Tibial nerve (tissue), 4 donors: ENCODE measurements at places on chromosomes 7 and 10. TPM values are rescaled to one million over a fixed set of nuclear protein-coding genes. Genes with fewer than 3 reads are reported as not detected.

- no peak for DNase-seq
These were observed 452 bp downstream of the SAMD9 start for GRCh38 chr7:93117327-93117726.

HOXA6 gene
- 14.0 TPM for total RNA-seq

- DNase-seq: no peak
These were observed 22.1 kb downstream of the HSPA12A start for GRCh38 chr10:116720241-116720643.

DNA sequence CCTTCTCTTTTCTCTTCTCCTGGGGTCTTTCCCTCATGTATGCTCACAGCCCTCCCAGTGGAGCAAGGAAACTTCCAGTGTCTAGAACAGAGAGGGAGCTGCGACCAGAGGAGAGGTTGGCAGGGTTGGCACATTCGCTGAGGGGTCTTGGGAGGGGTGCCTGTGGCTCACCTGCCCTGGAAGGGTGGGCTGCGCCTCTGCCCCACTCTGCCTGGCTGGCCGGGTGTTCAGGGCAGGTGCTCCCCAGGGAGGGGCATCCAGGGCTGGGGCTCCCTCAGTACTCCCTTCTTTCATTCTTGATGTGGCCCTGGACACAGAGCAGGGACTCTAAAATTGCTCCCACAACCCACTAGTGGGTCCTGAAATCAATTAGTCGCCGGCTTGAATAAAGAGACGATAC lies 16.9 kb downstream of the SHH start:
- no peak for DNase-seq

DNA sequence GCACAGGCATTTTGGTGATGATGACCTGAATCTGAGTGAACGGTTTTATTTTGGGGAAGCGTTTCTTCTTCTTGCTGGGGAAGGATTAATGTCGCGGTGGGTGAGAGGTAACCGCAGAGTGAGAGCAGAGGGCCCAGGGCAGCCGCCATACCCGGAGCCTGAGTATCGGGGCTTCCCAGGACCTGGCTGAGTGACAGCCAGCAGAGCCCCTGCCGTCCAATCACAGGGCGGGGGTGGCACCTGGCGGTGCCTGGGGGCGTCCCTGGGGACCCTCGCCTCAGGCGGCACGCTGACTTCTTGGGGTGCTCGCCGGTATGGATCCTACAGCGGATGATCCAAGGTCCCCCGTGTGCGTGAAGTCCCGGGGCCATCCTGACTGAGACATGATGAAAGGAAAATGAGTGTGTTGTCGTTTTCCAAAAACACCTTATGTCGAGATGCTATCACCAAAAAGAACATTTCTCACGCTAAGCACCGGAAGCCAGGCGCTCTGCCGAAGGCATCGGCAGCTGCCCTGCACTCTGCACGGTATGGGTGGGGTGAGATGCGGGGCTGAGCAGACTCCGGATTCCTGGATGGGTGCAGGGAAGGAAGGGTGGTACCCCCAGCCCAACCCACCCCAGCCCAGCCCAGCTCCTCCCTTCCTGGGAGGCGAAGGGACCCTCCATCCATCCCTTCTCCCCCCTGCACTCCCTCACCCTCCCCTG lies 227.9 kb upstream of the SHH start:
- DNase-seq: no peak

SCART1 gene
- total RNA-seq: 8.1 TPM
